ENCODE measurements at places on chromosomes 12 and 14.

GRCh38 chr12:89674326-89674942 is 34.2 kb downstream of the ATP2B1 start:
- no peaks in the 10 kb centered on the region for H3K4me1 ChIP-seq
- no peak overlapping the region for H3K4me3 ChIP-seq
- DNase-seq: no peak
- H3K36me3 ChIP-seq: no peaks in the 10 kb centered on the region

GRCh38 chr14:32043624-32044023 is 33.5 kb upstream of the ARHGAP5 start:
- H3K36me3 ChIP-seq: no peaks in the 10 kb centered on the region
- H3K27me3 ChIP-seq: no peaks in the 10 kb centered on the region
- no peak overlapping the region for H3K27ac ChIP-seq
- no peak overlapping the region for H3K4me3 ChIP-seq

GRCh38 chr12:110932046-110932445 is 11.7 kb upstream of the MYL2 start:
- no peak overlapping the region for H3K4me3 ChIP-seq
- no peaks in the 10 kb centered on the region for H3K4me1 ChIP-seq
- no peak overlapping the region for H3K27ac ChIP-seq
- DNase-seq: no peak

GRCh38 chr12:29907461-29907860 is 123.7 kb upstream of the TMTC1 start:
- H3K27me3 ChIP-seq: no peaks in the 10 kb centered on the region
- no peak overlapping the region for H3K27ac ChIP-seq
- H3K4me3 ChIP-seq: no peak overlapping the region
- no peaks in the 10 kb centered on the region for H3K36me3 ChIP-seq
- no peaks in the 10 kb centered on the region for H3K4me1 ChIP-seq

DNA sequence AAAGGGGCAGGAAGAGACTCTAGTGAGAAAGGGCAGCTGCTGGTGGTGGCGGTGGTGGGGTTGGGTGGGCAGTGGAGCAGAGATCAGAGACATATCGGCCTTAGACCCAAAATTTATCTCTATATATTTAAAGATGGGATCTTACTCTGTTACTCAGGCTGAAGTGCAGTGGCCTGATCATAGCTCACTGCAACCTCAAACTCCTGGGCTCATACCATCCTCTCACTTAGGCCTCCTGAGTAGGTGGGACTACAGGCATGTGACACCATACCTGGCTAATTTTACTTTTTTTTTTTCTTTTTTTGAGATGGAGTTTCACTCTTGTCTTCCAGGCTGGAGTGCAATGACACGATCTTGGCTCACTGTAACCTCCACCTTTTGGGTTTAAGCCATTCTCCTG is 18.6 kb upstream of the ITGA5 start:
- no peaks in the 10 kb centered on the region for H3K36me3 ChIP-seq
- no peaks in the 10 kb centered on the region for H3K27me3 ChIP-seq
- H3K4me3 ChIP-seq: no peak overlapping the region
- H3K4me1 ChIP-seq: peaks cover 2% of the 10 kb centered on the region

GRCh38 chr12:67599691-67600090 is 48.9 kb upstream of the DYRK2 start:
- no peaks in the 10 kb centered on the region for H3K27me3 ChIP-seq
- no peaks in the 10 kb centered on the region for H3K36me3 ChIP-seq
- no peak overlapping the region for H3K4me3 ChIP-seq
- DNase-seq: no peak
- no peak overlapping the region for H3K27ac ChIP-seq

DNA sequence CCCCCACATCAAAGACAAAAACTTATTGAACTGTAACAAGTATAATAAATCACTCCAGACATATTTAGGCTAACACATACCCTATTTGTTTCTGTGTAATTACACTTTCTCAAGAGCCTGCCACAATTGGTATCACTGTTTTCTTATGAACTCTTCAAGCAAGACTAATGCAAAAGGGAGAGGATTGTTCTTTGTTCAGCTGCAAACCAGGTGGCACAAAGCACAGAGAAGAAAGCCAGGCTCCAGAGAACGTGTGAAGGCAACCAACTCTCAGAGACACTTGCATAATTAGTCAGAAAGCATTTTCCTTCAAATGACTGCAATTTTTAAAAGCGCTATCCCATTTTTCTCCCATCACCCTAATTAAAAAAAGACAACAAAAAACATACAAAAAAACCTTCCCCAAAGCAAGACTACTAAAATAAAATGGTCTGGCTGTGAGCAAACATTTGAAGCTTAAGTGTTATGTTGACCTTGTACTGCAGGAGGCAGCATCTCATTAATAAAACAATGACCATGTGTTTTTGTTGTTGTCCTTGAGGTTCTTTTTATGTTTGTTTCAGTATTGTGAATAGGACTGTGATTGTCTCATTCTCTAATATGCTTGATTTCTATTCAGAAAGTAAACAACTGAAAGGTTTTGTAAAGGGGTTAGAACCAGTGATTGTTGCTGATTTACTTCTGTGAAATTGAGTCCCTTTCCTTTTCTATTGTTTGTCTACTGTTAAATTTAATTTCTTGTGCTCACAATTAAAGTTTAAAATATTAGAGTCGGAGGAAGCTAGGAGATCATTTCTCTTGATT is 452.7 kb upstream of the PDE3A start:
- H3K4me1 ChIP-seq: no peaks in the 10 kb centered on the region
- no peak overlapping the region for H3K4me3 ChIP-seq
- H3K27ac ChIP-seq: no peak overlapping the region
- peak; percentile 70 for DNase-seq
- no peaks in the 10 kb centered on the region for H3K36me3 ChIP-seq
- no peaks in the 10 kb centered on the region for H3K27me3 ChIP-seq
